Pancreas (tissue), 10 donors: ENCODE measurements at places on chromosomes 12 and 14. TPM values are rescaled to one million over a fixed set of nuclear protein-coding genes. Genes with fewer than 3 reads are reported as not detected.

DNA sequence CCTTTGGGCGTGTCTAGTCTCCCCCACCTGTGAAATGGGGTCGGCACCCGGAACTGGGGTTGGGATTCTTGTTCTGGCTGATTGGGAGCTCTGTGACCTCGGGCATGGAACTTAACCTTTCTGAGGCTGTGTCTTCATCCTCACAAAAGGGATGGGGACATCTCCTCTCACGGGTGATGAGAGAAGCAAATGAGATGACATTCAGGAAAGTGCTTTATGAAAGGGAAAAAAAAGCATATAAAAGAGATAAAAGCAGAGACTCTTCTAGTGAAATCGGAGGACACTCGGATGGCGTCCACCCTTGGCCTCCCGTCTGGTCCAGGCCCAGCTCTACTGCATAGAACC is 98.9 kb downstream of the LRRC74A start:
- DNase-seq = no peak

DNA sequence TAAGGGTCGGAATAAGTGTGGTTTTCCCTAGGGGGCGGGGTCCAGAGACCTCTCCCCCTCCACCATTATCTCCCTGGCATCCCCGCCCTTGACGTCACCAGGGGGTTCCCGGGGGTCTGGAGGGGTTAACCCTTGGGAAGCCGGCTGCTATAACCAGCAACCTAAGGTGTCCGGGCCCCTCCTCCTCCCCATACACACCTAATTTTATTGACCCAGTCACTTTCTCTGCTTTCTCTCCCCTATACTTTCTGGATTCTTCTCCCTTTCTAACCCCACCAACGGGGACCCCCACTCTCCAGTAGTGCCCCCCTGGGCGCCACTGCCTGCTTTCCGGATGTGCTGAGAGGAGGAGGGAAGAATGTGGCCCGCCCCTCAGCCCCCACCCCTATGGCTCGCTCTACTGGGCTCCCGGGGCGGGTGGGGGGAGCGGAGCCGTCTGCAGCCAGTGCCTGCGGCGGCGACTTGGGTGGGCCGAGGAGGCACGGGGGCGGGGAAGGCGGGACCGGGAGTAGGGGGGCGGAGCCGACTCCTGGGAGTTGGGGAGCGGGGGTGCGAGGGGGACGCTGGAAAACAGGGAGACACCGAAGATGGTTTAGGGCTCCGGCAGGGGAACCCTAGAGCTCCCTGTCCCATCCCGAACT is 1.8 kb downstream of the GLI1 start:
- no peak for DNase-seq

- DNase-seq = no peak
These were observed 325.5 kb downstream of the RAD51B start for GRCh38 chr14:68145036-68145435.

DNA sequence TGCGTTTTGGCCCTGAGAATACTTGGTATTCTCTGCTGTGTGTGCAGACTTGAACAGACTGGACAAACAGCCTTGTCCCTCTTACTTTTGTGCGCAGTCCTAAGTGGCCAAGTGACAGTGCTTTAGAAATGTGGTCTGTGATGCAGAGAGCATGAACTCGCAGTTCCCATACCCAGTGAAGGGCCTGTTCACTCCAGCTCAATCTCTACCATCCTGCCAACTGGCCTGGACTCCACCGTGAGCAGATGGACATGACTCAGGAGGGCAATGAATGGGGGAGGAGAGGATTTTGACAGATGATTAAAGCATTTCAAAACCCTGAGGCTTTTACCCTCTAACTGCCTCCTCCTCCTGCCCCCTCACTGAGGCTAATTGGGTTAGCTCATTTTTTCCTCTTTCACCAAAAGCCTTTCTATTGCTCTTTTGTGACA is 62.5 kb upstream of the PYGL start:
- DNase-seq = no peak

DNA sequence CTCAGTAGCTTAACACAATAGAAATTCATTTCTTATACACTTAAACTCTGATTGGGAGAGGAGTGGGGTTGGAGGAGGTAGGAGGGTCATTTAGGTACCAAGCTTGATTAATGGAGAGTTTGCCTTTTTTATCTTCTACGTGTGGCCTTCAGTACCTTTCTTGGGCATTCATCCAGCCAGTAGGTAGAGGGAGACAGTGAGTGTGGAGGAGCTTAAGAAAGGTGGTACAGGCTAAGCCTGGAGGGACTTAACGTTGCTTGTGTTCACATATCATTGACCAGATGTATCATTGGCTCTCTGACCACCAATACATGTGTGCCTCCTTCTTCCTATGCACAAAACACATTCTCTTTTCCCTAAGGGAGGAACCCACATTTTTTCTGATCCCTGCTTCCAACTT is 232.9 kb upstream of the CRY1 start:
- DNase-seq = no peak

DNA sequence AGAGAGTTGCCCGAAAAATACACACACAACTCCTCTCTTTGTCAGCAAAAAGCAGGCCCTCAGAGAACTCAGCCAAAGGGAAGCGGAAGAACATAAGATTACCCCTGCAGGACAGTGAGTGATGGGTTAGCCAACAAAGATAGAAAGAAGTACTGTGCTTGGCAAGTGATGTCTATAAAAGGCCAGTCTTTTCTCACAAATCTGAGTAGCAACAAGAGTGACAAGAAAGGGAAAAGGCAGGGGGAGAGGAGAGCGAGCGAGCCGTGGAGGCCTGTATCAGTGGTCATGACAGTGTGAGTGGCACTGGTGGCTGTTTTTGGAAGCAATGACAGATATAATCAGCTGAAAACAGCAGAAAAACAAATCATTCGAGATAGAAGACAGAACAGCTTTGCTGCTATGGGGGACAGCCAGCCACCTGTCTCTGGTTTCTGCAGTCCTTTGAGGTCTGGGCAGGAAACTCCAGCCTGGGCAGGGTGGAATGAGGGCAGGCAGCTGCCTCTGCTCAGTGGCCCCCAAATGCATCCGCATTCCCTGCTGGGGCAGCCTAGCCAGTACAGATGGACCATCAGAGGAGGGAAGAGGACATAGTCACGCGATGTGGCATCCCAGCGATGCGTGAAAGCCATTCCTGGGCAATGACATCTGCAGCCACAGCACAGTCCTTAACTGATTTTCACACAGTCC is 74.7 kb downstream of the TRIM9 start:
- no peak for DNase-seq

DNA sequence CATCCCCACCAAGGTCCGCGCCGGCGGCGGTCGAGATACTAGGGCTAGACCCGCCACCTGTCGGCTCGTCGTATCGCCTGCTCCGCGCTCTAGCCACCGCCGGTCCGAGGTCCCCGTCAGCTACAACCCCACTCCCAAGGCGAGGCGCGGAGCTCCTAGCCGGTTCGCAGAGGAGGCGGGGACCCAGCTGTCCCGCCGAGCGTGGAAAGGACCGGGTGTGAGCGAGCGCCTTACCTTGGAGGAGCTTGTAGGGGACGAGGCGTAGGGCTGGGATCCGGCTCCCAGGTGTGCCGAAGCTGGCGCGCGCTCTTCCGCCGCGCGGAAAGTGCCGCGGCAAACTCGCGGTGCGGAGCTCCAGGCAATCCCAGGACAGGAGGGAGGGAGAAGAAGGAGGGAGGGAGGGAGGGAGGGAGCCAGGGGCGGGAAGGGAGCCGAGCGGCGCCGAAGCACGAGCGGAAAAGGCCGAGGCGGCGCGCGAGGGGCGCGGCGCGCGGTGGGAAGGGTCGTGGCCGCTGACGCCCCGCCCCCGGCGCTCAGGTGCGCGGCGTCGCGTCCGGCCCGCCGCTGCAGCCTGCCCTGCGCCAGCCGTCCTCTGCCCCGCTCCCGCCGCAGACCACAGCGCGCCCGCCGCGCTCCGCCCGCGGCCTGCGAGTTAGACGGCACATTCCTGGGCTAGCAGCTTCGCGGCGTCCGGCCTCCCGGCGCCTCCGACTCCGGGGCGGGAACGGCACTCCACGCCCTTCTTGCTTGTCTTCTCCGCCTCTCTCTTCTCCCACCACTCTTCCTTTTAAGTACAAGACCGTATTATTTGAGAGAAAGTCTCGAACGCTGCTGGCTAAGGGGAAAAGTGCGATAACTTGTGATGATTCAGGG is at the start of gene PAWR:
Gene PAWR, minus strand, starts transcription at position 327 of the 873 bp plus-strand sequence. CDS start 720 bp downstream, outside the sequence.
- peak; percentile 85 for DNase-seq

- DNase-seq = no peak
These were observed 23.2 kb upstream of the PARP11 start for GRCh38 chr12:3896356-3896755.

GRCh38 chr14:89293314-89293916 is 123.6 kb downstream of the FOXN3 start:
- no peak for DNase-seq

The POTEG gene
- not detected for total RNA-seq

The SERPINA10 gene
- total RNA-seq = 0.28 TPM

The PAX9 gene
- total RNA-seq = 0.23 TPM

The DTX1 gene
- total RNA-seq = 8.1 TPM

The SLCO1B1 gene
- not detected for total RNA-seq

The SLC24A4 gene
- 0.14 TPM for total RNA-seq

The P2RX7 gene
- total RNA-seq = 1.6 TPM

The PIK3C2G gene
- 0.71 TPM for total RNA-seq

The MIA2 gene
- total RNA-seq = 26.8 TPM
